ENCODE measurements at places on chromosomes 11 and 22.

DNA sequence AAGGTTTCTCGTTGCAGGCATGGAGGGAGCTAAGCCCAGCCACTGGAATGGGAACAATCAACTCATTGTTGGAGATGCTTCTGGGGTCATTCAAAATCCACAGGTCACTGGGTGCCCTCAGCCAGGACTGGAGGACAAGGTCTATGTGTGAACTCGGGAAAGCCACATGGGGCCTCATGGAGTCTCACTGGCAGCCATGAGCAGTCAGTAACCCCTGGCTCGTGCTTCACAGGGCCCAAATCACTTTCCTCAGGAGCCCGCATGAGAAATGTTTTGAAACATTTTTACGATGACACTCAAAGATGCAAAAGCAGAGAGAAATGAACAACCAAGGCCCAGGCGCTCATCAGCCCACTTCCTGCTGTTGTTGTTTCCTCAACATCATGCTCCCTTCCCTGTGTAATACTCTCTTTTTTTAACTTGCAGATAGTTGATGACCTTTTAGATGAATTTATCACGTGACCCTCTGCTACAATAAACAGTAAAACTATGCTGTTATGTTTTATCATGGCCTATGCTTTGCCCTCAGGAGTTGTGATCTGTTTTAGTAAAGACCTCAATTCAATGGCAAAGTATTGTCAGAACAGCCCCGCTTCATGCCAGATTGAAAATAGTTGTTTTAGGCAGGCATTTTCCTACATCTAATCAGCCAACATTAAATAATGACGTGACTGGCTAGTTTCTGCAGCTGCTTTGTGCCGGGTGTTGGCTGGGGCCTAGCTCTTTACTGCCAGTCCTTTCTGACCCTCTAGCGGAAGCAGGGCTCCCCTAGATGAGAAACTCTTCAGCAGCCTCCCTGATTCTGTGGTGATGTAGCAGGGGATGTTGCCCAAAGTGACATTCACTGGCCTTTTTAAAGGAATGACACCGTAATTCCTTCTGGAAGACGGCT lies 39.7 kb downstream of the ADAMTS15 start:
- no peak for DNase-seq

DNA sequence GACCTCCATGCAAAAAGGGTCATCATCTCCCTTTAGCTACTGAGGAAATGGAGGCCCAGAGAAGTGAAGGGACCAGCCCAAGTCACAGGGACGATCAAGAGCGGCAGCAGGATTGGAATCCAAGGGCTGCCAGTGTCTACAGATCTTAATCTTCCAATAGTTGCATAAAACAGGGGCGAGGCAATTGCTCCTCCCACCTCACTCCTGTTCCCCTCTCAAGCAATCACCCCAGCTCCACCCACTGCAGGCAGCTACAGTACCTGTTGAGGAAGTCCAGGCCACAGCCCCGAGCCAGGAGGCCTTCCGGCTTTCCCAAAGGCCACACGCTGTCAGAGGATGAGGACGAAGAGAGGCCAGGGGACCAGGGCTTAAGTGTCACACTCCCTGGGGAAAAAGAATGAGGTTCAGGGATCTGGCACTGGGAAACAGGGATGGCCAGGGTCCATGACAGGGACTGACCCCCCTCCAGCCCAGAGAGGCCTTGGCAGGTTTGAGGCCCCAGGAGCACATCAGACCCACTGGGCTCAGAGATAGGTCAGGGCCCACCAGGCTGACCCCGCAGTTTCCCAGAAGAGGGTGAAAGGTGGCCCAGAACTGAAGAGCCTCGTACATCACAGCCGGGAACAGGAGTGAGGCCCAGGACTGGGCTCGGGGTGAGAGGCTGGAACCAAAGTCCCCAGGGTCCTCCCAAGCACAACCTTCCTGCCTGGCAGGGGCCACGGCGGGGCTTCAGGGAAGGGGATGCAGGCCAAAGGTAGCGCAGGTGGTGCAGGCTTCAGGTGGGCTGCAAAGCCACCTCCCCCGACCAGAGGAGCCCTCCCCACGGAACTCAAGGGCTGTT lies 16.4 kb upstream of the MFNG start:
- no peak for DNase-seq

- DNase-seq = no peak
These were observed 37.7 kb upstream of the FDX1 start for GRCh38 chr11:110392056-110392455.

- no peak for DNase-seq
These were observed 41.8 kb downstream of the BARX2 start for GRCh38 chr11:129417458-129417857.

Data from left renal pelvis (tissue), 4 donors.